ENCODE measurements at places on chromosomes 11 and 22.

- no peak for DNase-seq
Observed at GRCh38 chr11:82673631-82674030, 60.0 kb downstream of the FAM181B start.

- DNase-seq, result peak; percentile 82
Observed at GRCh38 chr22:27654546-27655445, 146.8 kb downstream of the MN1 start.

GRCh38 chr11:61828379-61828628 lies 204 bp downstream of the FADS2 start:
- no peak for DNase-seq

DNA sequence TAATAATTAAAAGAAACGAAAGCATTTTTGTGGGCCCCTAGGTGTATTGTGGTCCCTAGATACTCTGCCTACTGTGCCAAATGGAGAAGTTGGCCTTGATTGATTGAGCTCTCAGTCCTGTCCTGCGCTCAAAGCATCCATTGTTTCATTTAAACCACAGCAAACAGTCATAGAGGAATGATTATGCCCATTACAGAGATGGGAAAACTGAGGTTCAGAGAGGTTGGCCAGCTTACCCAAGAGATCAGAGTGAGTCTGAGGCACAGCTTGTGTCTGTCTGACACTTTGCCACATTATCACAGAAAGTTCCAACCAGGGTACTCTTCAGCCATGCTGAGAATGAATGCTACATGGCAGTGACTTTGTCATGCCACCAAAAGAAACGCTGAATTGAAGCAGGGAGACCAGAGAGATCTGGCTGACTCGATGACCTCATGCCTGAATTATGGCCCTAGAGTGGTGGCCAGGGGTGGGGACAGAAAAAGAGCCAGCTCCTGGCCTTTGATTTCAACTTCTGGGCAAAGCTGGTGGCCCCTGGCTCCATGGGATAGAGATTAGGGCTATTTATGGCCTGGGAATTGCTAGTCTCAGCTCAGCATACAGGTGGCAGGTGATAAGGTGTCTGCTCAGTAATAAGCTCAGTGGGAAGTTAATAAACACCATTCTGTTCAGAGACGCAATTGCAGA lies 180.5 kb downstream of the MIAT start:
- no peak for DNase-seq

DNA sequence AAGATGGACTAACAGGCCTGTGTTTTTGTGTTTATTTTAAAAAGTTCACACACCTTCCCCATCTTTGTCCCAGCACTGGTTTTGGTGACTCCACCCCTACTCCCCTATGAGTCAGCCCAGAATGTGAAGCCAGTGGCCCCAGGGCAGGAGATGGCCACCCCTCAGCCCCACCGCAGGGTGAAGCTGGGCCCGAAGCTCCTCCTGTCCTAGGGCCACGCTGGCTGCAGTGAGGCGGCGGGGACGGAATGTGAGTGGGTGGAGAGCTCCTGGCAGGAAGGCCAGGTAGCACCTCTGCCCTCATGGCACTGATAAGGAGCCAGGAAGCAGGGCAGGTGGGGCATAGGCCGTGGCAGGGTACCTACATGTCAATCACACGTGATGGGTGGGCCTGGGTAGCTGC lies 39.9 kb downstream of the SGSM3 start:
- DNase-seq, result no peak

DNA sequence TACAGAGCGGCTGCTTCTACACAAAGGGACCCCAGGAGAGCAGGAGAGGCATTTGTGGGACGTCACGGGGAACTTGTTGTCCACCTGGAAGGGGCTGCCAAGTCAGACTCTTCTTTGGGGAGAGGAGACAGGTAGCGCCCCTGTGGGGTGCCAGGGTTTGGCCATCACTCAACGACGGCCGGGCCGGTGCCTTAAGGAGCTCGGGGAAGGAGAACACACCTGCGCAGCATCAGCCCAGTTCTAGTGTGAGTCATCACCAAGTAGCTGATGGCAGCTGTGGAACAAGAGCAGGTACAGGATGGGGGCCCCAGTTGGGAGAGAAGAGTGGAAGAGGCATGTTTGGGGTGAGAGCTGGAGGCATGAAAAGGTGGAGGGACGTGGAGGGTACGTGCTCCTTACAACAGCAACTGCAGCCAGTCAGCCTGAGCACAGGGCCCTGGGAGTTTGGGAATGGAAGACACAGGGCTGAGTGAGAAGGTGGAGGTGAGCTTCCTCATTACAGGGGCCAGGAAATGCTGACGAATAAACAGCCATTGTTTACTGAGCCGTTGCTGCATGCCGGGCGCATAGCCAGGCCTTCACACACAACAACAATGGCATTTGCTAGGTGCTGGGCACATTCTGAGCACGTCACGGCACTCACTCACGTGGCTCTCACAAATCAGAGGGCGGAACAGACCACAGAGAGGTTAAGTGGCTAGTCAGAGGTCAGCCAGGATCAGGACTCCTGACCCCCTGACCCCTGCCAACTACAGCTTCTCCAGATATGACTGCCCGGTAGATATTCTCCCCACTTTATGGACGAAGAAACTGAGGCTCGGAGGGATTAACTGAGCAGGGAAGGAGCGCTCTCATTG lies 29.1 kb upstream of the TP53I11 start:
- DNase-seq, result no peak

DNA sequence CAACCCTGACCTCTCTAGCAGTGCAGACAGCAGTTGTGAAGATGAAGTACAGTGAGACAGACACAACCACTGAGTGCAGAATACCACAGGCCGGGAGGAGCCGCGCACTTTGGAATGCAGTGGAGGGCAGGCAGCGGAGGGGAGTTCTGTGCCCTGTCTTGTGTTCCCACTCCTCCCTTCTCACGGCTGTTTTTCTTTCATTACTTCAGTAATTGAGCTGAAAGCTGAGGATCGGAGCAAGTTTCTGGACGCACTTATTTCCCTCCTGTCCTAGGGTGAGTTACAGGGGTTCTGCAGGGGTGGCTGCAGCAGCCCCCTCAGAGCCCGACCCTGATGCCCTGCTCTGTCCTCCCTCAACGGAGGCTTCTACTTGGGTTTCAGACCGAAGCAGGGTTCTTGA lies 5.6 kb downstream of the CLDN5 start:
- no peak for DNase-seq

DNA sequence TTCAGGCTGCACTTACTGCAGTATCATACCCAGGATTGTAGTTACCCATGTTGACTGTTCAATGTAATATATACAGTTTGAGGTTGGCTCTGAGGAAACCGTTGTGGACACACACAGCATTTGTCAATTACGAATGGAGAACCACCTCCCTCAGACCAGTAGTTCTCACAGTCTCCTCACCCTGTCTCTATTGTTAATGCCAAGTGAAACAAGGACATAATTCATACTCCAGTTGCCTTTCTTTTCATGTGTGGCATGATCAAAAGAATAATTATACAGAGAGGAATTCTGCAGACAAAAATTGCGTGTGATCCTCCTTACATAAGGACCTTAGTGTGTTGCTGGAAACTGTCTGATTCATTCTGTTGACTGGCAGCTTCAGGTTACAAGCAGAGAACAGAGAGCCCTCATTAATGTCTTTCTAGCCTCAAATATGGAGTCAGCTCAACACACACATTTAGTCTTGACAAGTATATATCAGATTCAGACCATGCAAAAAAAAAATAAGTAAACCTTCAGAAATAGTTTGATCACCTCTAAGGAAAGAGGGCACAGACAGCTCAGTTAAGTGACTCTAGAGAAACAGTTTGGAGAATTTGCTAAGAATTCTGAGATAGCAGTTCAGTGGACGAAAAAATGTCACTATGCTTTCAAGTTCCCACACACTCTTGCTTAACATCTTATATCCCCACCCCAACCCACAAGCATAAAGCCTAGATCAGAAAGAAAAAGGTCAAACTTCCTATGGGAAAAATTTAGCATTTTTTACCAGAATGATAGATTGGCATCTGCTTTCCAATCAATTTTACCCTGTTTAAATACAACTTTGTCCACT lies 96.1 kb downstream of the MAML2 start:
- DNase-seq, result no peak

DNA sequence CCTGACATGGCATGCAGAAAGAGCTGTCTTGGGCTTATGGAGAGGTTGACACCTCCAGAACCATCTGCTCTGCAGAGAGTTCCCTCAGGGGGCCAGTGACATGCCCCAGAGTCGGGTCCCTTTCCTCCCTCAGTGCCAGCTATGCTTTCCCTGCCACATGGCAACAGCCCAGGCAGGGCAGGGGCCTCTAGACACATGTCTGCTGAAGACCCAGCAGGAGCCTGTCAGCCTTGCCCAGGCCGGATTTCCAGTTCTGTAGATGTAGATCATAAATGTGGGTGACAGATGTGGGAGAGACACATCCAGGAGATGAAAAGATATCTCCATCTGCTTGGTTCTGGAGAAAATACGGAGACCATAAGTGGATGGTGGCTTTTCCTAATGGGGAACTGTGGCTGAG lies 25.5 kb downstream of the NAV2 start:
- DNase-seq, result no peak

- DNase-seq, result no peak
Observed at GRCh38 chr11:84580428-84580827, 1046.7 kb downstream of the DLG2 start.

GRCh38 chr11:103547024-103547423 lies 437.8 kb downstream of the DYNC2H1 start:
- no peak for DNase-seq

- DNase-seq, result no peak
Observed at GRCh38 chr11:112652786-112653390, 308.3 kb upstream of the NCAM1 start.

DNA sequence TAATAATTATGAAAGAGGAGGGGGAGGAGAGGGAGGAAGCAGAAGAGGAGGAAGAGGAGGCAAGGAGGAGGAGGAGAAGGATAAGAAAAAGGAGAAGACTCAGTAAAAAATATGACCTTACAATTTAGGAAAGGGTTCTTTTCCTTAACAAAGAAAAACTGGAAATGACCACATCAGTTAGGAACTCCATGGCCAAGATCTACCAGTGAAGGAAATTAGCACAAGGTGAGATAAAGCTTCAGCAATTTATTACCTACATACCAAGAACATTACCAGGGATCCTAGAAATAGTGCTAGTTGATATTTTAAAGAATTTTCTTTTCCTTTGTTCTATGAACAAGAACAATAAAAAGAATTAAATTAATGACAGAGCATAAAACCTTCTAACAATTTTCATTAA lies 172.7 kb downstream of the LRRC4C start:
- no peak for DNase-seq

- DNase-seq, result peak; percentile 29
Observed at GRCh38 chr11:125164091-125164421, 495 bp upstream of the PKNOX2 start.

DNA sequence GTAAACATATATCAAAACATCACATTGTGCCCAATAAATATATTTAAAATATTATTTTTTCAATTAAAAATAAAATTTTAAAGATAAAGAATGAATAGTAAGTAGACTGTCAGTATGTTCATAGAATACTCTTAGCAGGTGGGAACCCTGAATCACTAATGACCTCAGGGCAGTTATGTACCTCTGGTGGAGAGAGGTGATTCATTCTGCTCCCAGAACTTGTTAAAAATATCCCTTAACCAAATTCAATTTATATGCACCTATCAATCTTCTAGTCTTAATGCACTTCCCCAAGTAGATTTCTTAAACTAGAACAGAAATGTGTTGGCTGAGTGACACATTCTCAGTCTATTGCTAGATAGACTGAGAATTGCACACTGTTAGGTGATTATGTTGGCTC lies 183.9 kb upstream of the SYN3 start:
- DNase-seq, result no peak

DNA sequence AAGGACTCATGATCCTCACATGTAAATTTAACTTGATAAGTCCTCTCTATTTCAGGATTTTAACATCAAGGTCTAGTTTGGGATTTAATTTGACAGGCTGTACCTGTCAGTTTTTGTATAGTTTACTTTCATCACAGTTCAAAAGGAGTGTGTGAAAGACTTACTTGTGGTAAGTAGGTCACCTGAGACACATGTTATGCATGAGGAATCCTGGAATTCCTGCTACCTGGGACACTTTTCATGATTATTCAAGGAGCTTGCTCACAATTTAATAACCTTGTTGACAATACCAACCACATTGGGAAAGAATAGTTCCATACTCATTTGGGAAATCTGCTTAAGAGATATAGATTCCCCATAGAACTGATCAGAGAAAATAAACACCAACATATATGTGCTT lies 15.8 kb upstream of the SLC36A4 start:
- no peak for DNase-seq

DNA sequence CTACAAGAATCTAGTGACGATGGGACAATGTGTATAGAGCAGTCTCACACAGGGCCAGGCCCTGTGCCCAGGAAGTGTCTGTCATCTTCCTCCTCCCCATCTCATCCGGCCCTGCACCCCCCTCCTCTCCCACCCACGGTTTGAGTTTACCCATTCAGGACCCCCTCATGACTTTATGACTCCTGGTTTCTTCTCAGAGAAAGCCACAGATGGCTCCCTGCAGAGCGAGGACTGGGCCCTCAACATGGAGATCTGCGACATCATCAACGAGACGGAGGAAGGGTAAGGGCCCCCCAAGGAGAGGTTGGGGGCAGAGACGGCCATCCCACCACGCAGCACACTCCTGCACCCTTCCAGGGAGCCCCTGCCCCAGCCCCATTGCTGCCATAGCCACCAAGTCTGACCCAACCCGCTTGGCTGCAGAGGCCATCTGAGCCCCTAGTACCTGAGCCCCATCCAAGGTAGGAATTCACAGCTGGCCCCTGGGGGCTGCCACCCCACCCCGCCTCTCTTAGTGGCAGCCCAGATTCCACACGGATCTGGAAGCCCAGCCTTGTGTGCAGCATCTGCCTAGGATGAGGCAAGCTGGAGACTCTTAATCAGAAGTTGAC lies 18.1 kb downstream of the TOM1 start:
- DNase-seq, result no peak

- DNase-seq, result peak; percentile 69
Observed at GRCh38 chr11:64204464-64204989, 2.0 kb upstream of the FERMT3 start.

- no peak for DNase-seq
Observed at GRCh38 chr22:48700566-48701295, 1126.9 kb downstream of the BRD1 start.

DNA sequence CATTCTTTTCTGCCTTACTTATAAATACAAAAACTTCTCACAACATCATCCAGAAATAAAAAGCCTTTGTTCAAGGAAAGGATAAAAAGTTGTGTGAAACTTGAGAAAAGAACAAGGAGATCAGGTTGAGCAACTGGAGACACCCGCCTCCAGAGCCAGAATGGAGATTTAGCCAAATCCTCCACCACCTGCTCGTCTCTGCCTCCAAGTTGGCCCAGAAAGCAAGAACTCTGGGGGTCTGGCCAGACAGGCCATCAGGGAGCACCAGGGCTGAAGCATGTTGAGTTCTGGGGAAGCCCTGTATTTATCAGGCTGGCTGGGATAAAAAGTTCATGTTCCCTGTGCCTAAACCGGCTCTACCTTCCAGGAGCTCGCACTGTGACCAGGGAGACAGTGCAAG lies 14.9 kb downstream of the SMCO4 start:
- DNase-seq, result no peak

GRCh38 chr22:26998129-26998528 lies 340.7 kb downstream of the MIAT start:
- no peak for DNase-seq

- no peak for DNase-seq
Observed at GRCh38 chr11:35968386-35969088, 24.7 kb downstream of the LDLRAD3 start.

All from Caco-2 (cell line).